K562 (cell line): ENCODE measurements at places on chromosomes 2 and 18. TPM values are rescaled to one million over a fixed set of nuclear protein-coding genes. Genes with fewer than 3 reads are reported as not detected.

- peak; percentile 82 for DNase-seq
Observed at GRCh38 chr2:231687133-231687852, 21.0 kb upstream of the PTMA start.

Gene CAPN13
- total RNA-seq = not detected in 2 replicates

- no peak for DNase-seq
Observed at GRCh38 chr18:293536-293935, 25.7 kb upstream of the THOC1 start.

Gene FER1L5
- not detected in 2 replicates for total RNA-seq

GRCh38 chr2:76251342-76251741 lies 540.6 kb upstream of the GCFC2 start:
- DNase-seq = no peak

- no peak for DNase-seq
Observed at GRCh38 chr18:51082571-51083267, 52.7 kb downstream of the SMAD4 start.

DNA sequence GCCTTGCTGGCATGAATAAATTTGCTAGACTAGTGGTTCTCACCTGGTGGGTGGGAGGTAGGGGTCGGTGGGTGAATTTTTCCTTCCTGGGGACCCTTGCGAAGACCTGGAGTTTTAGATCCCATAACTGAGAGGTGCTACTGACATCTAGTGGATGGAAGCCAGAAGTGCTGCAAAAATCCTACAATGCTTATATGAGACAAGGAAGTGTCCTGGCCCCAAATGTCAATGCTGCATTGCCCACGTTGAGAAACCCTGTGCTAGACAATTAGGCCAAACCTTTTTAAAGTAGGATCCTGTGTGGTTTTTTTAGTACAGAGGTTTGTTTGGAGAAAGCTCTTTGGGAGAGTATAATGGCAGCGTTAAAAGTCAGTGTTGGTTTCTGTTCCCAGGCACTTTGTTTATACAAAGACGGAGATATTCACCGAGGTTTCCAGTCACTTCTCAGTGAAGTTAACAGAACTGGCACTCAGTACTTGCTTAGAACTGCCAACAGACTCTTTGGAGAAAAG lies 9.6 kb downstream of the SERPINB8 start:
- DNase-seq = peak; percentile 30

Gene SERPINB7
- total RNA-seq = not detected in 2 replicates

Gene STAT4
- total RNA-seq = 0.34 TPM in 1 of 2 replicates, not detected in the other

DNA sequence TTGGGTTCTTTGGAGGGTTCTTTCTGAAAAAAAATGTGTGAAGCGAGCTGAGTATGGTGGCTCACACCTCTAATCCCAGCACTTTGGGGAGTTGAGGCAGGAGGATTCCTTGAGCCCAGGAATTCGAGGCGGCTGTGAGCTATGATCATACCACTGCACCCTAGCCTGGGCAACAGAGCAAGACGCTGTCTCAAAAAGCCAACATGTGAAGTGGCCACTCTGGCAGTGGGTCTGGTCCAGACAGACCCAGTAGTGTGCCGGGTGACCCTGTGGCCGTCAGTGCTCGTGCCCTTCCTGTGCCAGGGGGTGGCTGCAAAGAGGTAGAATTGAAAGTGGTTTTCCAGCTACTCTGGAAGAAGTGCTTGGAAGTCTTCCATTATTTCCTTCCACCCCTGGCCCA lies 11.6 kb downstream of the KLF11 start:
- no peak for DNase-seq

Gene SLC35F5
- 32.3 and 32.9 TPM in 2 replicates for total RNA-seq

- peak; percentile 55 for DNase-seq
Observed at GRCh38 chr2:153478289-153479261, at the start of gene RPRM. Gene RPRM, minus strand, starts transcription at chr2:153478762. Its CDS starts 197 bp downstream, at chr2:153478565.

DNA sequence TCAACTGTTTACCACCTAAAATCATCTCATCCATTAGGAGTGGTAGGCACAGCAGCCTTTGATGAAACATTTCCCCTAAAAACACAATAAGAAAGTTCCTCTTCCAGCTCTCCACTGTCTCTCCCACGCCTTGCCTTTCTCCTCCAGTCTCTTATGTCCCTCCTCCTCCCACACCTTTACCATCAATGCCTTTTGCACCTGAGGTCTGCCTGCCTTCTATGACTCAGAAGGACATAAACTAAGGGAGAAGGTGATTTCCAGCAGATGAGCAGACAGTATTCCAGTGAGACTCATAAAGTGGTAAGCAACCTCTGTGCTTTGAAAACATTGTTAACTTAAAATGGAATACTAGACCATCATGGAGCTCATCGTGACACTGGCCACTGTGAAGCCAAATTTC lies 34.2 kb upstream of the NDUFV2 start:
- DNase-seq = no peak

DNA sequence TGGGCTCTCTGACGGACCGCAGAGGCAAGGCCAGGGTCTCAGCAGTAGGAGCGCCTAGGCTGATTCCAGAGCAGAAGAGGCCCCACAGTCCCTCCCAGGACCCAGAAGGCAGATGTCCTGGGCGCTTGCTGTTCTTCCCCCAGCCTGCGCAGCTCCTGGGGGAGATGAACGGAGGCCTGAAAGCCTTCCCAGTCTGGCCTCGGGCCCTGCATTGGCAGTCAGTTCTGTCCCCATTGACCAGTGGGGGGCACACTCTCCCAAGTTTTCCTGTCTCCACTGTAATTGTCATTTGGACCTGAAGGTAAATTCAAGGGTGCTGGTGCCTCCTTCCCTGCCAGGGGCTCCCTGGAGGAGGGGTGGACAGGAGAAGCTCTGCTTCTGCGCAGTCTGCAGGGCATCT lies 345.7 kb downstream of the CYP26B1 start:
- DNase-seq = peak; percentile 62

GRCh38 chr2:73821669-73822068 lies 7.1 kb upstream of the STAMBP start:
- DNase-seq = no peak

DNA sequence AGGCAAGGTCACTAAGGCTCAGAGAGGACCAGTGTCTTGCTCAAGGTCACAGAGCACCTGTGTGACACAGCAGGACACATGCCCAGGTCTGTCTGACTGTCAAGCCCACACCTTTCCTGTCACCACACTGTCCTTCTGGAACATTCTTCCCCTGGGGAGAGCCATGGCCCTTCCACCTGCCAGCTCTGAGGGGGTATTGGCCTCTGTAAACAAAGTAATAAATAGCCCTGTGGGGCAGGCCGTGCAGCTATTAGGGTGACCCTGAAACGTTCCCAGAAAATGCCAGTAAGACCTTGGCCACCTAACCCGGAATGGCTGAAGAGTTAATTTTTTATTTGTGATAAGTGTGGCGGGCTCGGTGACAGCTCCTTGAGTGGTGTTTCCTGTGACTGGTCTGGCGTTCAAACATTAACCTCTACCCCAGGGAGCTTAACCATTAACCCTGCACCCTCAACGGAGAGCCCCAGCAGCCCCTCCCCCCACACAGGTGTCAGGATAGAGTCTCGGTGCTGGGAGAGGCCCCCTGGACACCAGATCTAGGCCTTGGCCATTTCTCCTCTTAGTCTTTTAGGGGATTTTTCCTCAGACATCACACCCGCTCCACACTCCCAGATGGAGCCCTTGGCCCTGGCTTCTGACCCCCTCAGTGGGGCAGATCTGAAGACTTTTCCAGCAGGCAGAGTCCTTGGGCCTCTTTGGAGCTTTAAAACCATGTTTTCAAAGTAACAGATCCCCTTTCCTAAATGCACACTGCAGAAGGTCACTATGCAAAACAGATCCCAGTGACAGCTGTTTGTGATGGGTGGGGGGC lies 36.6 kb downstream of the SCTR start:
- DNase-seq = no peak

Gene ST6GAL2
- not detected in 2 replicates for total RNA-seq

- no peak for DNase-seq
Observed at GRCh38 chr2:242046206-242046826, 176.8 kb downstream of the RTP5 start.

- no peak for DNase-seq
Observed at GRCh38 chr2:200319548-200320337, 13.2 kb downstream of the SPATS2L start.

DNA sequence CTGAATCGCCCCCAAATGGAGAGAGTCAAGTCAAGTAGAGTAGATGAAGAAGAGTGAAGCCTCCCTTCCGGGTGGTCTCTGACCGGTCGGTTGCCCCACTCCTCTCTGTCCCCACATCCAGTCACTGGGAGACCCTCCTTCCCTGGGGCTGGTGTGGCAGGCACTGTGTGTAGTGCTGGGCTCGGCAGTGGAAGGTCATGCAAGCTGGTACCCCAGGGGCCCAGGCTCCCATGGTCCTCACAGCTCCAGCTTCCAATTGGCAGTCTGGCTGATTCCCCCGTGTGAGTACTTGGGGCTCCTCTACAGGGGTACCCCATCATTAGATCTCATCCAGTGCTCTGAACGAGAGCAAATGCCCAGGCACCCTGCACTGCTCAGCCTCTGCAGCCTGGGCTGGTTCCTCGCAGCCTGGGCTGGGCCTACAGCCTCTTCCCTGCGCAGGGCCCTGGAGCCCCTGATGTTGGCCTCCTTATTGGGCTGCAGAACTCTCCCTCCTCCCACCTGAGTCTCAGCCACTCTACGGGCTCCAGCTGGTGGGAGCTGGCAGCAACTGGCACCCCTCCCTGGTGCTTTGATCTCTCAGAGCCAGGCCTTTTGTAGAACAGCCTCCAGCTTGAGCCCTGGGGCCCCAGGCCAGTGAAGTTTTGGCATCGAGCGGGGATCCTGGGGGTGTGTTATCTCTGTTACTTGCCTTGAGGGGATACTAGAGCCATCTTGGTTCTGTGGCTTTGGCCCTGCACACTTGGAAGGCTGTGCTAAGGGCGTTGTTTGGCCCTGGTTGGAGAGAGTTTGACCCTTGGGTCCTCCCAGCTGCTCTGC lies 187.8 kb upstream of the HDAC4 start:
- no peak for DNase-seq

Gene MYOM1
- total RNA-seq = 0.29 and 0.35 TPM in 2 replicates

DNA sequence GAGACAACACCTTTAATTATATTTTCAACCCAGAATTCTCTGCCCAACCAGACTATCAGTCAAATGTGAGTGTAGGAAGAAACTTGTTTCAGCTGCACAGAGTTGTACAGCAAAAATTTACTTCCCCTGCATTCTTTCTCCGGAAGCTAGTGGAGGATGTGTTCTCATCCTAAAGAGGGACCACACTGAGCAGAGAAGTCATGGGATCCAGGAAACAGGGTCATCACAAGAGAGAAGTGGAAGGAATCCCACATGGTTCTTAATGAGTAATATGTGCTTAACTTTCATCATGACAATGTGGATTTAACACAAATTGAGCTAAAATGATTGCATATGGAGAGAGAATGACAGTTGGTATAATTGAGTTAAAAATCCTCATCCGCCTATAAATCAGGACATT lies 78.2 kb downstream of the INPP4A start:
- DNase-seq = no peak

DNA sequence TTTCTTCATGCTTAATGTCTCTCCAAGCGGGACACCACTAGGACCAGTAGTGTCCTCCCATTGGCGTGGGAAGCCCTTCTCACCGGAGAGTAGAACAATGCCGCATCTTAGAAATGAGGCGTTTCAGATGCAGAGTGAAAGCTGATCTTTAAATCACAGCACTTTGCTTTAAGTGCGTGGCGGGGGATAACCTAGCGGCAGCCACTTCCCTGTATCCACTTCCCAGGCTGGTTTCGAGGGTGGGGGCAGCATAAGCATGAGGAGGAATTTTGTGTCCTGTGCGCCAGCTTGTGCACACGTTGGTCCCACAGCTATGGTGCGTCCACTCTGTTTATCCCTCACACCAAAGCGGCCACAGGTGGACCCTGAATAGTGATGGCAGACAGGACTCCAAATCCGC lies 63.1 kb downstream of the MBP start:
- no peak for DNase-seq

Gene PKDCC
- 1.3 and 1.5 TPM in 2 replicates for total RNA-seq

GRCh38 chr2:196939371-196939770 lies 12.9 kb upstream of the PGAP1 start:
- DNase-seq = no peak

Gene ASXL2
- 23.3 and 25.9 TPM in 2 replicates for total RNA-seq

- DNase-seq = no peak
Observed at GRCh38 chr2:171557363-171557762, 35.1 kb downstream of the CYBRD1 start.

DNA sequence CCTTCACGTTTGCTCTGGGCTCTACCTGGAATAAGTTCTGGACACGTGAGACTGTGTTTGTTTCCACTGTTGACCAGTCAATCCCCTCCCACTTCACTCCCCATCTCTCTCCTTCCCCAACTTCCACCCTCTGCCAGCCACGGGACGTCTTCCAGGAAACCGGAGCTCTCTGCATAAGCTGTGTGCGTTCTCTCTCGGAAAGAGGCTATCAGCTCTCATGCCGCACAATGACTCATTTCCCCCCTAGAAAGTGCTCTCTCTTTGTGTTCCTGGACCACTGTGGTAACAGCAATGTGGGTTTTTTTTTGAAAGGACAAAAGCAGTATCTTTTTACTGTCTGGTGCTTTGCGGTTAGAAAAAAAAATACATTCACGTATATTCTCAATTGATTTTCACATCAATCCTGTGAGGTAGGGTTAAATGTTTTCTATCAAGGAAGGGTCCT lies 10.2 kb downstream of the PROKR1 start:
- DNase-seq = peak; percentile 87

Gene ARHGEF4
- total RNA-seq = not detected in 2 replicates

Gene CABYR
- total RNA-seq = not detected in 2 replicates

DNA sequence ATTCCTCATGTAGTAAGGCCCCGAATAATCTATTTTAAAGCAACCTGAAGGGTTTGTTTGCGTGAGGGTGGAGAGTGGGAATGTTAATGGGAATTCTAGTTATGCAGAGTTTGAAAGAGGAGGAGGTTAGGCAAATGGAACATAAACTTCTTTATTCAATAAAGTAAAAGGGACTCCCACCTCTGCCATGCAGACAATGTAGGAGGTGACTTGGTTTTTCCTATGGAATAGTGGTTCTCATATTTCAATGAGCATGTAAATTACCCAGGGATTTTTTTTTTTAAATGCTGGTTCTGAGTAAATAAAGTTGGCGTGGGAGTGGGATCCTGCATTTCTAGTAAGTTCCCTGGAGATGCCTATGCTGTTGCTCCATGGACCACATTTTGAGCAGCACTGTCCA lies 367.9 kb downstream of the THSD7B start:
- DNase-seq = no peak

- DNase-seq = peak; percentile 29
Observed at GRCh38 chr2:61165946-61166345, 4.0 kb downstream of the C2orf74 start.

DNA sequence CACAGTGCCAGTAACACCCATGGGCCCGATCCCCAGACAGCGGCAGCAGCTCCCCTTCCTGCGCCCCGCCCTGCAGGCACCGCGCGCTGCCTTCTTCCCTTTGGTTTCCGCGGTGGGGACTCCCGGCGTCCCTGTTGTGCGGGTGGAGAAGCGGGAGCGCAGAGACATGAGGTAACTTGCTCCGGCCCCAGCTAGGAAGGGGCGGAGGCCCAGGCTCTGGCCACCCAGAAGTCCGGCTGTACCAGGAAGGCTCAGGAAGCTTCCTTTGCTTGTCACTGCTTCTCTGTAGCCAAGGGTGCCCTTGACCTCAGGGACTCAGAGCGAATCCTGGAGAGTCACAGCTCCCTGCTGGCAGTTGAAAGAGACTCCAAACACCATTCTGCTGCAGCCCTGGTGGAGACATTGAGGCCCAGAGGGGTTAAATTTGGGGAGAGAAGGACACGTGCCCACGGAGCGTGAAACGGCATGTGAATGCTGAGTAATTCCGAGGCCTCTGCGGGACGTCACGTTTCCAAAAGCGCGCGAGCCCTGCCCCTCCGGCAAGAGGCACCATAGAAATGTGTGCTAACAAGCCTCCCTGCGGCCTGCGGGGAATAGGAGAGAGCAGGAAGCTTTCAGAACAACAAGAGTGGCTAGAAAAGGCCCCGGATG lies 6.7 kb upstream of the ADCY3 start:
- DNase-seq = no peak

GRCh38 chr2:238135601-238136150 lies 2.8 kb upstream of the KLHL30 start:
- no peak for DNase-seq

GRCh38 chr2:233455491-233455890 lies 101.2 kb downstream of the DGKD start:
- no peak for DNase-seq
